ENCODE measurements at places on chromosomes 7 and 10.

GRCh38 chr7:135366843-135367508, 133.3 kb downstream of the STRA8 start:
- no peak for DNase-seq

GRCh38 chr7:105462765-105463420, 59.2 kb downstream of the PUS7 start:
- no peak for DNase-seq

- DNase-seq = no peak
Observed at GRCh38 chr7:36185756-36186155, 32.7 kb downstream of the EEPD1 start.

GRCh38 chr7:158648787-158649186, 55.8 kb downstream of the NCAPG2 start:
- DNase-seq = no peak

GRCh38 chr7:88355011-88355410, 48.3 kb upstream of the STEAP4 start:
- DNase-seq = no peak

DNA sequence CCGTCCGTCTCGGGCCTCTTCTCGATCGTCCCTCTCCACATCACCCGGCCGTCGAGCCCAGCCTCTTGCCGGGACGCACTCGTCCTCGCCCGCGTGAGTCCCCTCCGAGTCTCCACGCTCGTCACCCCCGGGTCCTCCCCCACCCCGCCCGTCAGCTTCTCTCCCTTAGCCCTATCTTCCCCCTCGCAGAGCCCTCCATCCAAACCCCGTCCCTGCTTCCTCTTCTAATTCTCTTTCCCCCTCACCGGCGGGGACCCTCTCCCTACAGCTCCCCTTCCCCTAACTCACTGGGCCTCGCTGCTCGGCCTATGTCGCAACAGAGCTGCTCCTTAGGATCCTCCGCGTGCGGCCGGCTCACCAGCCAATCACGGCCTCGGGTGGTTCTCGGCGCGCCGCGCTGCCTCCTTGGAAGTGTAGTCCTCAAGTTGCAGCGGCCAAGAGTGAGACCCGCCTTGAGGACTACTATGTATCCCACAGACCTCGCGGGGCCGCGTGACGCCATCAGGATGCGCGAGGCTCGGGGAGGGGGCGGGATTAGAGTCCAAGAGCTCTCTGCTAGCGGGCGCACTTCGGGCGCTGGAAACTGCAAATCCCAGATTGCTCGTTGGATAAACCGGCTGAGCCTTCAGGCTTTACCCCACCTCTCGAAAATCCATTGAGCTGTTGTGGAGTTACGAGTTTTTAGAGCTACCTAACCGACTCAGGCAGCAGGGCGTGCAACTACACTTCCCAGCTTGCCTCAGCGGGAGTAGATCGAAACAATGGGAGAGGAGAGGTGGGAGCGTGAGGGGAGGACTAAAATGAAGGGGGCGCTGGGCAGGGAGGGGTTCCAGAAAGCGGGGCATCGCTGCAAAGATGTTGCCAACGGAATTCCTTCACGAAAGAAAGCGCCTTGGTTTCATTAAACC, at the start of gene ABCF2:
Gene ABCF2 (minus strand): TSS at position 331 of the 908 bp plus-strand sequence. CDS start 747 bp downstream, outside the sequence.
- DNase-seq = peak; percentile 95

GRCh38 chr7:140074780-140075179, 12.0 kb upstream of the PARP12 start:
- no peak for DNase-seq

GRCh38 chr7:35519971-35520809, 174.7 kb downstream of the HERPUD2 start:
- DNase-seq = peak; percentile 34

DNA sequence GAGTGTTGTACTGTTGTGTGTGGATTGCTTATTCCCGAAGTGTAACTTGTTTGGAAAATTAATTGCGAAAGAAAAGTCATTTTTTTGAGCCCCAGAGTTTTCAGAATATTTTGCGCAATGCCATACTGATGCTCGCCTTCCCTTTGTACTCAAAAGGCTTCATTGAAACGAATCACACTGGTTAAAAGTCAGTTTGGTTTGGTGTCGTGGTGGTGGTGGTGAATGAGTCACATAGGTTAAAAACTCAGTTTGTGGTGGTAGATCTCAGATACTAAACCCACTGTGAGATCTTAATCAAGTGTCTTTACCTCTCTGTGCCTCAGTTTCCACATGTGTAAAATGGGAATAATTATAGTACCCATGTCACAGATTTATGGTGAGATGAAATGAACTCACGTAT, 61.1 kb upstream of the IL6 start:
- DNase-seq = no peak

DNA sequence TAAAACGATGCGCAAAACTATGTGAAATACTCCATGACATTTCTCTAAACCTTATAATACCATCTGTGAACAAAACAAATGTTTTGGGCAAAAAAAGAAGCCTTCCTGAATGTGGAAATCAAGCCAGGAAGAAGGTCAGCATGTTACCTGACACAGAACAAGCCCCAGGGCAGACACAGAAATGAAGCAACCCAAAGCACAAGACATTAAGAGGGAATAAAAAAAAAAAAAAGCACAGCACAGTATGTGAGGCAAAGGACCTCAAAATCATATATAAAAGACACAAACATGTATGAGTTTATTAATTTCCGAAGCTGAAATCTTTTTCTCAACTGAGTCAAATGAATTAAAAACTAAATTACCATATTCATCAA, 161.8 kb downstream of the SKIDA1 start:
- DNase-seq = no peak

- DNase-seq = no peak
Observed at GRCh38 chr7:125561006-125561405, 631.4 kb upstream of the POT1 start.

DNA sequence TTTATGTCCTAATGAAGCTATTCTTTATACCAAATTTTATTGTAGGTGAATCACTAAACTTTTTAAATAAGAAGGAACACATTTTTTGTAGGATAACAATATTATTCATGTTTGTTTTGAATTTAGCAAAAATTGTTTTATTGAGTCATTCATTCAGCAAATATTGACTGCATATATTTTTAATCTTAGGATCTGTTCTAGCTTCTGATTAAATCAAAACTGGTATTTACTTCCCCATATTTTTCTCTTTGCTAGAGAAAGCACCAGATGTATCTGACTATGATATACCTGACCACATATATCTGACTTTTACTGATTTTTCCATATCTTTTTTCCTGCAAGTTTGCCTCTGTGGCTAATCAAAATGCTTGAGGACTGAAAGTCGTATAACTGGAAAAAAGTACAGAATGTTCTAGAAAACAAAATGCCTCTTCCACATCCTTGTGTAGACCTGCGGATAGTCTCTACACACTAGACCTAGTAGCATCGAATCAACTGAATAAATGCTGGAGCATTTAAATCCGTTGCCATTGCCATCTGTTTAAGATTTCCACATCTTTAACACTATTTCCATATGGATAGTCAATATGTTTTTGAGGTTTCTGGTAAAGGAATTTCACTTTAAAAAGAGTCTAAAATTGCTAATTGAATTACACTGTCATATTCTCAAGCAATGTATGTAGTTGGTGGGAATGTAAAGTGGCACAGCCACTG, 594.7 kb downstream of the KCNMA1 start:
- DNase-seq = no peak

DNA sequence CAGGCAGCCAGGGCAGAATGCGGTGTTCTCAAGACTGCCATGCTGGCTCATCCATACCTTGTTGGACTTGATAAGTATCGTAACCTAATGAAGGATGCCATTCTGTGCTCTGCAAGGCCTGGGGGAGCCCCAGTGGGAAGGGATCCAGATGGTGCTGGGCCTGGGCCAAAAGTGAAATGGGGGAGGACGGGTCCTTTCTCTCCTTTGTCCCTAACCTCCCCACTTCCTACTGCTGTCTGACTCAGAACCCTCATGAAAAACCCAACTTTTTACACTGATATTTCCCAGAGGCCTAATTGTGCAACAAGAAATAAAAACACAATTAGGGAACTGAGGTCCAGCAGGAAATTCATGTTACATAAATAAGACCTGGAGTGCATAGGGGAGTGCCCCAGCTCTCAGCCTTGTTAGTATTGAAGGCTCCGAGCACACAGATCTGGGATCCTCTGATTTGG, 193.7 kb upstream of the SVIL start:
- DNase-seq = no peak

DNA sequence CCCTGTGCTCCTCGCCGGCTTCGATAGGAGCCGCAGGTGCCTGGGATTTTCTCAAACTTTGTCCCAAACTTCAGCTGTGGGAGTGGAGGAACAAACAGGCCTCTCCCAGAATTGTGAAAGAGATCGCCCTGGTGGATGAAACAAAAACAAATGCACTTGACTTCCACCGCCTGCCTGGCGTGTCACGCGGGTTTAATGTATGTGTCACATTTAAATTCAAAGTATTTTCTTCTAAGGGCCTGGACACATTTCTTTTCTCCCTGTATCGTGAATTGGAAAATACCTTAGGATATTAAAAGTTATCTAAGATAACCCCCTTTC, 694 bp upstream of the WASL start:
- no peak for DNase-seq

- DNase-seq = no peak
Observed at GRCh38 chr7:139993169-139993568, 69.6 kb downstream of the PARP12 start.

- no peak for DNase-seq
Observed at GRCh38 chr10:127276794-127277462, 80.5 kb upstream of the INSYN2A start.
